ENCODE measurements at places on chromosomes 12 and 14. TPM values are rescaled to one million over a fixed set of nuclear protein-coding genes. Genes with fewer than 3 reads are reported as not detected.

SDR9C7 gene
- total RNA-seq, result not detected

NUP37 gene
- total RNA-seq, result 30.2 TPM

TCL1B gene
- not detected for total RNA-seq

GALNT8 gene
- total RNA-seq, result not detected

CMA1 gene
- total RNA-seq, result not detected

FLRT2 gene
- total RNA-seq, result 21.3 TPM

OR6C2 gene
- not detected for total RNA-seq

TMEM121 gene
- total RNA-seq, result 3.9 TPM

ADAM20 gene
- 1.5 TPM for total RNA-seq

ACOT6 gene
- total RNA-seq, result not detected

OR4M1 gene
- not detected for total RNA-seq

JAG2 gene
- total RNA-seq, result 8.6 TPM

BCL11B gene
- 2.0 TPM for total RNA-seq

SPIC gene
- not detected for total RNA-seq

GYS2 gene
- not detected for total RNA-seq

GNB3 gene
- total RNA-seq, result 0.65 TPM

VRTN gene
- total RNA-seq, result not detected

FAM222A gene
- total RNA-seq, result 0.39 TPM

AEBP2 gene
- total RNA-seq, result 23.2 TPM

TBX5 gene
- not detected for total RNA-seq

FAIM2 gene
- total RNA-seq, result under 0.01 TPM

GLI1 gene
- 0.76 TPM for total RNA-seq

CCDC92 gene
- 13.3 TPM for total RNA-seq

CLEC14A gene
- not detected for total RNA-seq

FMNL3 gene
- total RNA-seq, result 2.4 TPM

PLCZ1 gene
- not detected for total RNA-seq

AKAP3 gene
- total RNA-seq, result 6.3 TPM

TAS2R8 gene
- total RNA-seq, result not detected
